ENCODE measurements at places on chromosomes 6 and 20. TPM values are rescaled to one million over a fixed set of nuclear protein-coding genes. Genes with fewer than 3 reads are reported as not detected.

Gene MEP1A
- not detected for total RNA-seq

Gene PLCB4
- 0.12 TPM for total RNA-seq

Gene NFKBIL1
- total RNA-seq = 19.7 TPM

Gene DNAH8
- not detected for total RNA-seq

Gene MLN
- not detected for total RNA-seq

Gene HSPA1A
- 32.5 TPM for total RNA-seq

Gene ANKRD66
- not detected for total RNA-seq

Gene SLC16A10
- 0.40 TPM for total RNA-seq

Gene ULBP3
- total RNA-seq = 2.9 TPM

Gene RALGAPA2
- total RNA-seq = 0.53 TPM

Gene AVP
- total RNA-seq = not detected

Gene AIG1
- total RNA-seq = 42.5 TPM

Gene KIF25
- not detected for total RNA-seq

Gene ADGRB3
- not detected for total RNA-seq

Gene FAM209A
- total RNA-seq = not detected

Gene ZNF292
- 19.9 TPM for total RNA-seq

Gene CST4
- total RNA-seq = not detected

Gene MAP1LC3A
- total RNA-seq = not detected

Gene CCN6
- not detected for total RNA-seq

Gene SLX4IP
- total RNA-seq = 1.7 TPM

Gene TMEM217
- 0.36 TPM for total RNA-seq

Gene RTF2
- total RNA-seq = 163 TPM

Gene WFDC5
- total RNA-seq = not detected

Gene CLPSL2
- total RNA-seq = not detected

Gene SAMD3
- not detected for total RNA-seq

Gene CST8
- not detected for total RNA-seq

Gene MICAL1
- 21.2 TPM for total RNA-seq

Gene CALHM4
- not detected for total RNA-seq

Gene OR2H2
- total RNA-seq = not detected

Gene GJA10
- not detected for total RNA-seq

Gene MEI4
- not detected for total RNA-seq

Gene LCA5
- total RNA-seq = 3.2 TPM

Gene AGER
- total RNA-seq = 1.4 TPM

Gene RHAG
- not detected for total RNA-seq

Gene C20orf204
- 0.95 TPM for total RNA-seq

Gene MROH8
- total RNA-seq = not detected

Gene SOBP
- 0.12 TPM for total RNA-seq

Gene OLIG3
- not detected for total RNA-seq

Gene DYNLT2
- 0.10 TPM for total RNA-seq

Gene PPP1R16B
- not detected for total RNA-seq

Gene IRAK1BP1
- total RNA-seq = 2.3 TPM
